Adrenal gland (tissue), 19 donors: ENCODE measurements at places on chromosomes 12 and 14. TPM values are rescaled to one million over a fixed set of nuclear protein-coding genes. Genes with fewer than 3 reads are reported as not detected.
A peak's percentile ranks its signal among the peaks of the same experiment; 100 is the strongest.

The PTPRQ gene
- total RNA-seq = 0.16 TPM

The WSCD2 gene
- 0.18 TPM for total RNA-seq

The ZDHHC22 gene
- not detected for total RNA-seq

The KRT77 gene
- not detected for total RNA-seq

The RNASE1 gene
- 103 TPM for total RNA-seq

The SDR9C7 gene
- total RNA-seq = not detected

The MYBPC1 gene
- not detected for total RNA-seq

GRCh38 chr12:99281277-99281676 is 366.3 kb upstream of the GARIN6 start:
- no peak overlapping the region for H3K27ac ChIP-seq
- no peaks in the 10 kb centered on the region for H3K27me3 ChIP-seq
- H3K4me1 ChIP-seq = no peaks in the 10 kb centered on the region
- DNase-seq = no peak
- no peak overlapping the region for H3K4me3 ChIP-seq

DNA sequence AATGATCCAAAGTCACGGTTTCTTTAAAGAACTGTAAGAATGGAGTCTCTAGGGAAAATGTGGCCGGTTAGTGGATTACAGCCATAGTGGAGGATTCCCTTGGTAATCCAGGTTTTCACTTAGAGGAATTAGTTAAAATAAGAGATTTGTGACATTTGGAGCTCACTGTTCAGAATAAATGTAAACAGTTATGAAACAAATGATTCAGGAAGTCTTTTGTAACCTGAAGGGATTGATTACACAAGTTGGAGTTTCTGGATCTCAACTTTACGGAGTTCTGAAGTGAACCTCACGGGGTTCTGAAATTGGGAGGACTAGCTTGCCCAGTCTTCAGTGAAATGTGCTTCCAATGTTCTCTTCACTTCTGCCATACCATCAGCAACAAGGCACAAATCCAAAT is 234.4 kb upstream of the FKBP4 start:
- H3K4me1 ChIP-seq = no peaks in the 10 kb centered on the region
- DNase-seq = no peak
- no peak overlapping the region for H3K4me3 ChIP-seq
- no peaks in the 10 kb centered on the region for H3K27me3 ChIP-seq
- H3K36me3 ChIP-seq = no peaks in the 10 kb centered on the region

- no peak overlapping the region for H3K4me3 ChIP-seq
- no peaks in the 10 kb centered on the region for H3K4me1 ChIP-seq
- peak; percentile 29 for DNase-seq
- H3K36me3 ChIP-seq = no peaks in the 10 kb centered on the region
- H3K27ac ChIP-seq = no peak overlapping the region
- H3K27me3 ChIP-seq = no peaks in the 10 kb centered on the region
Measured at GRCh38 chr12:52380271-52380694, 5.2 kb downstream of the KRT84 start.

DNA sequence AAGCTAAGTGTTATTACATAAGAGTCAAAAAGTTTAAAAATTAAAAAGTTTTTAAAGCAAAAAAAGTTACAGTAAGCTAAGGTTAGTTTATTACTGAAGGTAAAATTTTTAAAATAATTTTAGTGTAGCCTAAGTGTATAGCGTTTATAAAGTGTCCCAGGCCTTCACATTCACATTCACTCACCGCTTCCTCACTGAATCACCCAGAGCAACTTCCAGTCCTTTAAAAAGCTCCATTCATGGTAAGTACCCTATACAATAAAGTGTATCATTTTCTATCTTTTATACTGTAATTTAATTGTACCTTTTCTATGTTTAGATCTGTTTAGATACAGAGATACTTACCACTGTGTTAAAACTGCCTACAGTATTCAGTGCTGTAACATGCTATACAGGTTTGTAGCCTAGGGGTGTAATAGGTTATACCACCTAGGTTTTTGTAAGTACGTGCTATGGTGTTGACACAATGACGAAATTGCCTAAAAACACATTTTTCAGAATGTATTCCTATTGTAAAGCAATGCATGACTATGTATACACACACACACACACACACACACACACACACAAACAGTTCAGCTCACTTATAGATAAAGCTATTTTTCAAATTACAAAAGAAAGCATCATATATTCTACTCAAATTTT is 3.7 kb downstream of the CLEC14A start:
- H3K27ac ChIP-seq = no peak overlapping the region
- no peaks in the 10 kb centered on the region for H3K36me3 ChIP-seq
- no peaks in the 10 kb centered on the region for H3K4me1 ChIP-seq
- peaks cover 6% of the 10 kb centered on the region for H3K27me3 ChIP-seq
- DNase-seq = no peak

DNA sequence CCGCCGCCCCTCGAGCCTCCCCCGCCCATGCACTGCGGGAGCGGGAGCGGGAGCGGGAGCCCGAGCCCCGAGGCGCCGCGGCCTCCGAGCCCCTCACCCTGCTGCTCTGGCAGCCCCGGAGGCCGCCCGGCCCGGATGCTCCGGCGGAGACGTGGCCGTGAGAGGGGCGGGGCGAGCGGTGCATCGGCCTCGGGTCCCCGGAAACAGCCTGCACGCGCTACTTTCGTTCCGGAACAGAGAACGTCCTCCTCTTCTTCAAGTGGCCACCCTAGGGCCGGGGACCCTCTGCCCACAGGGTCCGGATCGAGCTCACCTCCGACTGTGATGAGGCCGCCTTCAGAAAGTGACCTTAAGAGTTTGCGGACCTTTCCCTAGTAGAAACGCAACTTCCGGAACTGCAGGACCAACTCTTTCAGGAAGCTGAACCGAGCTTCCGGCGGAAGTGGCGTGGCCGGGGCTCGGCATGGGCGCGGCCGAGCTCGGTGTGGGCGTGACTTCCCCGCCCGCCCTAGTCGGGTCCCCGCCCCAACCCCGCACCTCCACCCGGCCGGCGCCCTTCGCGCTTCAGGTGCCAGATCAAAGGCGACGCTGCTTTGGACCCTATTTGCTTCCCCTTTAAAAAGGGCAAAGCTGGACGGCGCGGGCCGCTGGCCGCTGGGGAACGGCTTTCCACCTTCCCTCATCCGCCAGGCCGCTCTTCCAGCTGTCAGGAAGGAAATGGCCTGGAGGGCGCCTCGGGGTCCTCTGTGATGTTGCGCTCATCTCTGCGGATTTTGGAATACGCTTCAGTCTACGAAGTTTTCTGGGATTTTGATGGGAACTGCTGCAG is at the start of gene GOLGA3:
GOLGA3 (minus strand) TSS at position 164 of the 829 bp plus-strand sequence. CDS start 6,741 bp downstream, outside the sequence.
- peak within 1 kb of the TSS; percentile 97 for H3K27ac ChIP-seq
- H3K4me3 ChIP-seq = peak within 1 kb of the TSS; percentile 52
- no peaks in the 10 kb centered on the region for H3K27me3 ChIP-seq
- peaks cover 23% of the 10 kb centered on the region for H3K36me3 ChIP-seq
- peaks cover 24% of the 10 kb centered on the region for H3K4me1 ChIP-seq

DNA sequence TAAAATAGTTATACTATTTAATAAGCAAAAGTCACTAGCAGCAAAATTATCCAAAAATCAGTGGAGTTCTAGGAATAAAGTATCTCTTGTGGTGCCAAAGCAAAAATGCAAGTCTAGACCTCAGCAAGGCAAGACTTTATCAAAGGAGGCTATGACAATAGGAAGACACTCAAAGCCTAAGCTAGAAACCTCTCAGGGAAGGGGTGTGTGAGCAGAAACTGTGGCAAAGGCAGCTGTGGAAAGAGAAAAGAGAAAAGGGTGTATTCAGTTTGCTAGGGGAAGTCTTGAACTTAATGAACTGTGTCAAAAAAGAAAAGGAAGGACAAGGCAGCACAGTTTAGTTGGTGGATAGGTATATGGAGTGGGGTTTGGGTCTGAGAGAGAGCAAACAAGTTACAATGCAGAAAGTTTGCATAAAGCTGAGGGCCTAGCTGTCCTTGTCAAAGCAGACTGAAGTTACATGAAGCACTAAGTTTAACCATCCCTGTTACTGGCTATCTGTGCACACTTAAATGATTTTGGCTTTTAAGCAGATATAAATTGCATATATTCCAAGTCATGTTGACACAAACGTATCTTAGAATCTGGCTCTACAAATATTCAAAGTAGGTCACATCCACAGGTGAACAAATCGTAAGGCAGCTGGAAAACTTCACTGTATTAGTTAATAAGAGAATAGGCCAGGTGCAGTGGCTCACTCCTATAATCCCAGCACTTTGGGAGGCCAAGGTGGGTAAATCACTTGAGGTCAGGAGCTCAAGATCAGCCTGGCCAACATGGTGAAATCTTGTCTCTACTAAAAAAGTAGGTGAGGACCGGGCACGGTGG is 31.0 kb upstream of the AMN1 start:
- DNase-seq = no peak
- no peaks in the 10 kb centered on the region for H3K27me3 ChIP-seq
- no peaks in the 10 kb centered on the region for H3K4me1 ChIP-seq
- H3K36me3 ChIP-seq = no peaks in the 10 kb centered on the region
- H3K27ac ChIP-seq = no peak overlapping the region

GRCh38 chr12:1949771-1950470 is 31.5 kb upstream of the CACNA2D4 start:
- peak; percentile 76 for DNase-seq
- no peaks in the 10 kb centered on the region for H3K27me3 ChIP-seq
- H3K4me3 ChIP-seq = no peak overlapping the region
- H3K27ac ChIP-seq = peak overlapping the region; percentile 79

- DNase-seq = no peak
Measured at GRCh38 chr12:105171691-105172436, 64.1 kb downstream of the APPL2 start.

- no peaks in the 10 kb centered on the region for H3K36me3 ChIP-seq
- DNase-seq = no peak
- peaks cover 11% of the 10 kb centered on the region for H3K4me1 ChIP-seq
- peaks cover 31% of the 10 kb centered on the region for H3K27me3 ChIP-seq
- no peak overlapping the region for H3K4me3 ChIP-seq
- H3K27ac ChIP-seq = no peak overlapping the region
Measured at GRCh38 chr12:51846271-51846691, 2.2 kb downstream of the FIGNL2 start.

DNA sequence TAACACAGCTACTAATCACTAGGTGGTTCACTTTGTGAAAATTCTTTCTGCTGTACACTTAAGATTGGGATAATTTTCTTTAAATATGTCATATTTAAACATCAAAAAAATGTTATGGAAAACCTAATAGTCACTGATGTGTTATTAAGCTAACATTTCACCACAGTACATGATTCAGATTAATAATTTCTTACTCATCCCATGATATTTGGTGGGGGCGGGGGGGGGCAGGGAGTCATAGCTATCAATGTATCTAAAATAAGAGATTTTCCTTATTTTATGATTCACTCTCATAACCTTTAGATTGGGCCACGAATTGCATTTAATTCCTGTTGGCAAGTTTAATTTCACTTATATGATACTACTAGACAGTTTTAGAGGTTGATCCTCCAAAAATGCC is 88.8 kb downstream of the KCNH5 start:
- H3K36me3 ChIP-seq = no peaks in the 10 kb centered on the region
- H3K27me3 ChIP-seq = no peaks in the 10 kb centered on the region
- no peaks in the 10 kb centered on the region for H3K4me1 ChIP-seq
- H3K4me3 ChIP-seq = no peak overlapping the region
- no peak for DNase-seq
- H3K27ac ChIP-seq = no peak overlapping the region

DNA sequence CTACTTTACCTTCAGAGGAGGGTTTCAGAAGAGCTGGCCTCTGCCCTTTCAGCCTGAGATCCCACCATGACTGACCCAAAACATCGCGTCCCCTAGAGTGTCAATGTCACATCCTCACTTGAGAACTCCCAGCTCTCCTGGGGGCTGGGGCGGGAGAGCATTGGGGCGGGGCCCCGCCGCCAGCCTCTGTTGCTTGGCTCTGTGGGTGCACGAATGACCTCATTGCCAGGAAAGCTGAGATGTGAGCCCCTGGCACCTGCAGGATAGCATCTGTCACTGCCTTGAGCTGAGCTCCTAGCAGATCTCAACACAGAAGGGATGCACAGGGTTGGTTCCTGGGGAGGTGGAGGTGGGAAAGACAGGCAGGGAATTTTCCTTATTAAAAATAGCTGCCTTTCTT is 20.6 kb upstream of the MYL2 start:
- H3K36me3 ChIP-seq = no peaks in the 10 kb centered on the region
- H3K27ac ChIP-seq = no peak overlapping the region
- peaks cover 11% of the 10 kb centered on the region for H3K27me3 ChIP-seq
- DNase-seq = no peak
- H3K4me1 ChIP-seq = no peaks in the 10 kb centered on the region

GRCh38 chr12:22978962-22979361 is 354.0 kb downstream of the ETNK1 start:
- no peaks in the 10 kb centered on the region for H3K4me1 ChIP-seq
- no peak for DNase-seq

DNA sequence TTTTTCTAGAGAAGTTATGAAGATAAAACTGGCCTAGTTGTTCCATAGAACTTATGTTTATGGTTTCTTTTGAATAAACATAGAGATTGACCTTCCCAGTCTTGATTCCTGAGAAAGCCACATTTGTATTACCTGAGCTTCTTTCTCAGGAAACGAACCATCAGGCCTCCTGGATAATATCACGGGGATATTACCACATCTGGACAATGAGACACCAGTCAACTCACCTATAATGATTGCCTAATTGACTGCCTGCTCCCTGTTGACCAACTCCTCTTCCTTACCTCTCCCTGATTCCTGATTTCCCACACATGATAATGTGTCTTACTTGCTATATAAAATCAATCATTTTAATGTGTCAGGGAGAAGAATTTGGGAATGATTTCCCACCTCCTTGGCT is 822.7 kb downstream of the LRFN5 start:
- no peak overlapping the region for H3K27ac ChIP-seq
- H3K27me3 ChIP-seq = no peaks in the 10 kb centered on the region
- H3K4me3 ChIP-seq = no peak overlapping the region
- H3K36me3 ChIP-seq = no peaks in the 10 kb centered on the region
- DNase-seq = no peak
- H3K4me1 ChIP-seq = no peaks in the 10 kb centered on the region

DNA sequence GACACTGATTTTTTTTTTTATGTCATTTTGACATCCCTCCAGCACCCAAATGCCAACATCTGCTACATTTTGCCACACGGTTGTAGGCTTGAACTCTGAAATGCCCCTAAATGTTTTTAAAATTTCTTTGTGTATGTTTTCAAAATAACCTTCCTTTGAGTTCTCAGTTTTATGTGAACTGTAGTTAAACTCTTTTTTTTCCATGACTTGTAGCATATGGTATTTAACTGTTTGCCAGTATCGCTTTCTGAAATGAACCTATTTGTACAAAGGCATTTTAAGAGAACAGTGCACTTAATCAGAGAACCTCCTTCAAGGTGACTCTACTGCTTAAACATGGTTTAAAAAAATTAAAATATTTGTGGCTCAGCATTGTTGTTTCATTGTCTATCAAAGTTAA is 61.5 kb downstream of the PDE3A start:
- no peak for DNase-seq
- H3K27me3 ChIP-seq = no peaks in the 10 kb centered on the region
- H3K27ac ChIP-seq = no peak overlapping the region

- H3K4me3 ChIP-seq = no peak overlapping the region
- no peak for DNase-seq
- peaks cover 60% of the 10 kb centered on the region for H3K4me1 ChIP-seq
- peaks cover 6% of the 10 kb centered on the region for H3K36me3 ChIP-seq
- no peak overlapping the region for H3K27ac ChIP-seq
Measured at GRCh38 chr14:32085845-32086383, 8.8 kb downstream of the ARHGAP5 start.

- H3K27me3 ChIP-seq = no peaks in the 10 kb centered on the region
- H3K27ac ChIP-seq = peak overlapping the region; percentile 44
- no peak overlapping the region for H3K4me3 ChIP-seq
- no peaks in the 10 kb centered on the region for H3K36me3 ChIP-seq
- no peak for DNase-seq
Measured at GRCh38 chr12:96258104-96258961, 64.2 kb downstream of the ELK3 start.

GRCh38 chr14:50920482-50921230 is 23.6 kb downstream of the PYGL start:
- H3K27me3 ChIP-seq = no peaks in the 10 kb centered on the region
- no peaks in the 10 kb centered on the region for H3K36me3 ChIP-seq
- DNase-seq = no peak
- peaks cover 8% of the 10 kb centered on the region for H3K4me1 ChIP-seq
